ENCODE measurements at places on chromosomes 2 and 18.

DNA sequence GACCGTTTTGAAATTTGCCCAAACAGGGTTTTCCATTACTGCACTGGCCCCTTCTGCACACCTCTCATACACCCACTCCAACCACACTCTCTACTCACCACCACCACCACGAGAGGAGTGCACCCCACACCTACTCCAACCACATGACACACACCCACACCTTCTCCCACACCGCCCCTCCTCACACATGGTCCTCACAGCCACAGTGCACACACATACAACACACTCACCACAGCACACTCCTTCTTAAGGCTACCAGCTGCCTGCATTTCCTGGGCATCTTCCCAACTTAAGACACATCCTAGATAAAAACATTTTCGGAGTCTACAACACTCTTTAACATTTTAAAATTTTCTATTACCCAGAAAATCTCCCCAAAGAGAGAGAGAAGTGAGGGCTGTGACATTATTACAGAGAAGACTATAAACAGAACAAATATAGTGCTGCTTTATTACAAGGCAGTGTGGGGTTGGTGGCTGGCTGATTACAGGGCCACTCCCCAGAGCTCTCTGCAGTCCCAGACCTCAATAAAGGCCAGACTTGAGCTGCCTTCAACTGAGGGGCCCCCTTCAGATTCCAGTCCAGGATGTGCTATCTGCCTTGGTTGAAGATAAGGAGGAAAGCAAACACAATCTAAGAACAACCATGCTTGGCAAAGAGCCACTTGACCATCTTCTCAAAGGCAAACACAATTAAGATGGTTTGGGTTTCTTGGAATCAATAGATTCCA lies 36.1 kb downstream of the NHEJ1 start:
- DNase-seq, result no peak

DNA sequence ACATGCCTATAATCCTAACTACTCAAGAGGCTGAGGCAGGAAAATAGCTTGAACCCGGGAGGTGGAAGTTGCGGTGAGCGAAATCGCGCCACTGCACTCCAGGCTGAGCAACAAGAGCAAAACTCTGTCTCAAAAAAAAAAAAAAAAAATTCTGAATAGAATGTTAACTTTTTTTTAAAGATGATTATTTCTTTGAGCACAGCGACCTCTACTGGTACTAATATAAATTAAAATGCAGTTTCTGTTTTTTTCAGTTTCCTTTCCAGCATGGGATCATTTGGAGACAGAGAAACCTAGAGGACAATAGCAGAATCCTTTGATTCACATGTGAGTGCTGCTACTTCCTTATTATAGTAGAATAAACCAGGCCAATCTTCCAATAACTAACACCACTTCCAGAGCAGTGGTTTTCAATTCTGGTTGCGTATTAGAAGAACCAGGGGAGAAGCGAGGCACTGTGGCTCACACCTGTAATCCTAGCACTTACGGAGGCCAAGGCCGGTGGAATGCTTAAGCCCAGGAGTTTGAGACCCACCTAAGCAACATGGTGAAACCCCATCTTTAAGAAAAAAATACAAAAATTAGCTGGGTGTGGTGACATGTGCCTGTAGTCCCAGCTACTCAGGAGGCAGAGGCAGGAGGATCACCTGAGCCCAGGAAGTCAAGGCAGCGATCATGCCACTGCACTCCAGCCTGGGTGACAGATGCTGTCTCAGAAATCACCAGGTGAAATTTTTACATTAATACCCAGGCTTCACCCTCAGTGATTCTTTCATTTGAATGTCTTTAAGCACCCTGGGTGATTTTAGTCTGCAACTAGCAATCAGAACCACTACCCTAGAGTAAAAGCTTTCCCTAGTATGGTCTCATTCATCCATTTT lies 10.1 kb downstream of the SRSF7 start:
- DNase-seq, result no peak

GRCh38 chr2:111535404-111535803 lies 348.6 kb downstream of the ANAPC1 start:
- no peak for DNase-seq

DNA sequence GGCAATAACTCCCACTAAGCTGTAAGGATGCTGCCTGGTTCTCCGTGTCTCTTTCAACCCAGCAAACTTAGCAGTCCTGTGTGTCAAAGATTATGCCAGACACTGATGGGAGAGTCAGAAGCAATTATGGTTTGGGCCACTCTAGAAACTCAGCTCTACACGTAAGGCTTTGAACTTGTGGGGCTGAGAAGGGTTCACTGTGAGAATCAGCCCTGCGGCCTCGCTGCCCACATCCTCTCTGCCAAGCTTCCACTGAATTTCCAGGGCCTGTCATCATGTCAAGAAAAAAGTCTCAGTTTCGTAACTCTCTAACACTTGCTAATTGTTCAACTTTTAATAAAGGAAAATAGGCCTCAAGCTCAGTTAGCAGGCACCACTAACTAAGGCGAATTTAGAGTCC lies 308.8 kb upstream of the LYPD1 start:
- DNase-seq, result no peak

- DNase-seq, result no peak
These were observed 31.7 kb upstream of the ASAP2 start for GRCh38 chr2:9174771-9175437.

GRCh38 chr18:8960740-8961657 lies 141.5 kb upstream of the NDUFV2 start:
- no peak for DNase-seq

GRCh38 chr2:84768840-84769239 lies 112.0 kb downstream of the TRABD2A start:
- no peak for DNase-seq

- DNase-seq, result no peak
These were observed 112.5 kb downstream of the SMAD7 start for GRCh38 chr18:48838166-48838775.

GRCh38 chr2:203583084-203583695 lies 48.1 kb upstream of the RAPH1 start:
- DNase-seq, result no peak

- no peak for DNase-seq
These were observed 2.9 kb upstream of the OTOF start for GRCh38 chr2:26480566-26481423.

- DNase-seq, result no peak
These were observed 95.9 kb downstream of the TXNL1 start for GRCh38 chr18:56542476-56542875.

GRCh38 chr2:111156529-111156928 lies 35.8 kb downstream of the BCL2L11 start:
- no peak for DNase-seq

- DNase-seq, result no peak
These were observed 4.2 kb upstream of the OXER1 start for GRCh38 chr2:42767899-42768705.

DNA sequence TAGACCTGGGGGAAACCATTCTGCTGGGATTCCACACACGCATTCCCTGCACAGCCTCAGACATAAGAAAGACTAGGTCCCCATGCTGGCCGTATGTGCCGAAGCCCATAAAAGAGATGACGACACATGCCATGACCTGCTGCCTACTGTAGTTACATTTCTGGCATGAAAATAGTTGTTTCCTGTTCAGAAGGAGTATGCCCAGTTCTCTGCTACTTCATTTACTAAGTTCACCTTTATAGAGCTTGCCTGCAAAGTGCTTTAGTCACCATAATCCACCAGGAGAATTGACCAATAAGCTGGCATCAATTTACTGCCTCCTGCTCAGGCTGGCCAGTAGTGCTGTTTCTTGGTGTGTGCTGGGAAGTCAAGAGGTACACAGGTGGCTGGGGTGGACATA lies 150.2 kb upstream of the ALPP start:
- DNase-seq, result no peak

GRCh38 chr2:141554810-141555209 lies 576.0 kb downstream of the LRP1B start:
- DNase-seq, result no peak

GRCh38 chr18:63365876-63366212 lies 1.2 kb downstream of the KDSR start:
- peak; percentile 58 for DNase-seq

DNA sequence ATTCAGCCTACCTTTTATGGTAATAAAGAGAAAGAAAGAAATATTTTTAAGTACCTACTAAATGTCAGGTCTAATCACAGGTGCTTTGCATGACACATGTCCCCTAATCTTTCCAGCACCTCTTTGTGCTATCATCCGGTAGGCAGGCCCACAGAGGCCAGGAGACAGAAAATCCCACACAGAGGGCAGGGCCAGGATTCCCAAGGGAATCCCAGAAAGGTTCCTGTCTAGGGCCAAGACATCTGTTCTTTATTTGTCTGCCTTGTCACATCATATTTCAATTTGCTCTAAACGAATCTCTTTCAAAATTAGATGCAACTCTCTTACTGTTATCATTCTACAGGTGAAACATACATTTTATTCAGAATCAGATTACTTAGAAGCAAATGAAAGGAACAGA lies 676.1 kb upstream of the GYPC start:
- no peak for DNase-seq

GRCh38 chr18:58908006-58908405 lies 43.3 kb downstream of the ZNF532 start:
- DNase-seq, result no peak

DNA sequence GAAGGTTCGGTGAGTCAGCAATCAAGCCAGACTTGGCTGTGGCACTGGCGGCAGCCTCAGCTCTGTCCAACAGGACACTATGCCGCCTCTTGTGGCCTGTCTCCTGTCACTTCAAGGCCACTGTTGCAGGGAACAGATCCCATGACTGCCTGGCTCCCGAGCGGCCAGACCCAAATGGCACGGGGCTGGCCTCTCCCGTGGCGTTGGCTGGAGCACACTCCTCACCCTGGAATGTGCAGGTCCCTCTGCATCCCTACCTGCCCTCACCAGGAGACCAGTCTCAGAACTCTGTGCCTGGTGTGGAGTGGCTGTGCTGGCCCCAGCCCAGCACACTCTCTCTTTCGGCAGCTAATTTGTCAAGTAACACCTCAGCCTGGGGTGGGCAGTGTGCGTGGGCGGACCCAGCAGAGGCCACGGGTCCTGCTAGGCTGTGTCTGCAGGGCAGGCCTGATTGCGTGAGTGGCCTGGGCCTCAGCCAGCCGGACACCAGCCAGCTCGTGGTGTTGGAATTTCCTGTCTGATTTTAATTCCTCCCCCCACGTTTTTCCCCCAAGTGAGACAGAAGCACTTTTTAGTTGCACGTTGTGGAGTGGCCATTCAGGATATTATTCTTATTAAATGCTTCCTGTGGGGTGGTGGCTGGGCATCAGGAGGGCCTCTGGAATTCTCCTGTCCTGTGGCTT lies 179.3 kb downstream of the GLI2 start:
- DNase-seq, result no peak

DNA sequence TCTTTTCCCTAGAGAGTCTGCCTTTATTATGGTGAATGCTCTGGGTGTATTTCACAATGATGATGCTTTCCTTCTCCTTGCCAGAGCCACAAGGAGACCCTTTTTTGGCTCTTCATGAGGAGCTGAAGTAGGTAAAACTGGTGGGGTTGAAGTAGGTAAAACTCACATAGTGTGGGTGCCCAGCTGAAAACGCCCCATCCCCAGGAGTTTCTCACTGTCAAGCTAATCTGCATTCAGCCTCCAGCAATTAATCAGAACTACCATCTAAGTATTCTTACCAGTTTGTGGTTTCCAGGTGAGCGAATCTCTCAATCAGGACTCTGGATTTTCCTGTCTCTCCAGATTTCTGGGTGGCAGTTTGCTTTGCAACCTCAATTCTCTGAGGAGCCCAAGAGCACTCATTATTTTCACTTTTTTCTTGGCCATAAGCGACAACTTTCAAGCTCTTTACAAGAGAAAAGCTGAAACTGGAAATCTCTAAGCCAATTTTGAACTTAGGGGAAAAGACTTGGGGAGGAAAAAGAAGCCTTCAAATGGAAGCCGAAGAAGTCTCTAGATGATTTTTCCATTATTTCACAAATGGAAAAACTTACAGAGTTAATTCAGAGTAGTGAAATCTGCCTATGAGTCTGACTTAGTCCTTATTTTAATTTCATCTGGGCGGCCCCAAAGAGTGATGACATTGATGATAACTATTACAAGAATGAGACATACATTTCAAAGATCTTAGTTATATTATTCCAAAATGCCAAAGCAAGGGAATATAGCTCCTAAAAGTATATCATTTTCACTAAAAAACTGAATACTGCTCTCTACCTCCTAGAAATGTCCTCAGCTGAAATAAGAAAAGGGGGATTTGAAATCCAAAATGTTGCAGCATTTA lies 121.4 kb upstream of the MAP3K20 start:
- no peak for DNase-seq

DNA sequence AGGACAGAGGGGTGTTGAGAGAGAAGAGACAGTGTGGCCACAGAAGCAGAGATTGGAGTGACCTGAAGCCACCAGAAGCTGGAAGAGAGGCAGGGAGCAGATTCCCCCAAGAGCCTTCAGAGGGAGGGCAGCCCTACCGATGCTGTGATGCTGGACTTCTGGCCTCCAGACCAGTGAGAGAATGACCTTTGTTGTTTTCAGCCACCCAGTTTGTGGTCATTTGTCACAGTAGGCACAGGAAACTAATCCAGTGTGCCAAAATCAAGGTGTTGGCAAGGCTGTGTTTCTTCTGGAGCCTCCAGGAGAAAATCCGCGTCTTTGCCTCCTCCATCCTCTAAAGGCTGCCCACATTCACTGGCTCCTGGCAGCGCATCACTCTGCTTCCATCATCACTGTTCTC lies 15.4 kb downstream of the MAPRE3 start:
- no peak for DNase-seq

DNA sequence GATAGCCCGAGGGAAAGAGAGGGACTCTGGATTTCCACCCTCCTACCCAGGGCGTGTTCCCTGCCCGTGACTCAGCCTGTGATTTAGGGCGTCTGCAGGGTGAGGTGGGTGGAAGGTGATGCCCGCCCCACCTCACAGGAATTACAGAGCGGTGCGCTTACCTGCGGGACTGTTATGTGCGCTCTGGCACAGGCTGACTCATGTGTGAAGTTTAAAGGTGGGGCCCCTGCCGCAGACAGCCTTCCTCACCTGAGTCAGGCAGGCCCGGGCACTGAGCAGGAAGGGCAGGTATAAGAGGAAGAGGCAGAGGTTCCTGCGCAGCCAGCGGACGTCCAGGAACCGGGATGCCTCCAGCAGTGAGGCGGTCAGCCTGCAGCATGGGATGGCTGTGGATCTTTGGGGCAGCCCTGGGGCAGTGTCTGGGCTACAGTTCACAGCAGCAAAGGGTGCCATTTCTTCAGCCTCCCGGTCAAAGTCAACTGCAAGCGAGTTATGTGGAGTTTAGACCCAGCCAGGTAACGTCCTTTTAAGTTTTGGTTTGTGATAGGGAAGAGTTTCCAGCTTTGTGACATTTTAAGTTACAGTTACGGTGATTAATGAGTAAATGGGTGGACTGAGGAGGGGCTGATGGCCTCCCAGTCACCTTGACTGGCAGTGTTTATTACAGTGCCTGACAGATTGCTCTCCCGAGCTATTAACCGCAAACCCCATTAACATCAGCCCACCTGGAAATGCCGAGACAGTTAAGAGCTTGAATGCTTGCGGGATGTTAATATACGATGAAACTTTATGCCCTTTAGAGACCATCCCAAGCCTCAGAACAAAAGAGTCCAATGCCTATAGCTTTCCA lies 141.6 kb upstream of the TTC39C start:
- DNase-seq, result no peak

All from nucleus accumbens (tissue), 56 donors.